Esophagus mucosa (tissue), 1 donor: ENCODE measurements at places on chromosomes 4 and X. TPM values are rescaled to one million over a fixed set of nuclear protein-coding genes. Genes with fewer than 3 reads are reported as not detected.

JCHAIN gene
- 21.1 TPM for total RNA-seq

SPARCL1 gene
- total RNA-seq = 31.0 TPM

NDNF gene
- total RNA-seq = 0.44 TPM

UTP14A gene
- 17.7 TPM for total RNA-seq

HSD17B13 gene
- not detected for total RNA-seq

- no peak for ATAC-seq
These were observed 46.3 kb downstream of the NDNF start for GRCh38 chr4:121026034-121026433.

DNA sequence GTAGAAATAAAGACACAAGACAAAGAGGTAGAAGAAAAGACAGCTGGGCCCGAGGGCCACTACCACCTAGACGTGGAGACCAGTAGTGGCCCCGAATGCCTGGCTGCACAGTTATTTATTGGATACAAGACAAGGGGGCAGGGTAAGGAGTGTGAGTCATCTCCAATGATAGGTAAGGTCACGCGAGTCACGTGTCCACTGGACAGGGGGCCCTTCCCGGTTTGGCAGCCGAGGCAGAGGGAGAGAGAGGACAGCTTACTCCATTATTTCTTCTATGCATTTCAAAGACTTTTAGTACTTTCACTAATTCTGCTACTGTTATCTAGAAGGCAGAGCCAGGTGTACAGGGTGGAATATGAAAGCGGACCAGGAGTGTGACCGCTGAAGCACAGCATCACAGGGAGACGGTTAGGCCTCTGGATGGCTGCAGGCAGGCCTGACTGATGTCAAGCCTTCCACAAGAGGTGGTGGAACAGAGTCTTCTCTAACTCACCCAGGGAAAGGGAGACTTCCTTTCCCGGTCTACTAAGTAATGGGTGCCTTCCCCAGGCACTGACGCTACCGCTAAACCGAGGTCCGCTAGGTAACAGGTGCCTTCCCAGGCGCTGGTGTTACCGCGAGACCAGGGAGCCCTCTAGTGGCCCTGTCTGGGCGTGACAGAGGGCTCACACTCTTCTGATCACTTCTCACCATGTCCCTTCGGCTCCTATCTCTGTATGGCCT, 44.9 kb downstream of the ZBTB49 start:
- peak; percentile 59 for ATAC-seq

DNA sequence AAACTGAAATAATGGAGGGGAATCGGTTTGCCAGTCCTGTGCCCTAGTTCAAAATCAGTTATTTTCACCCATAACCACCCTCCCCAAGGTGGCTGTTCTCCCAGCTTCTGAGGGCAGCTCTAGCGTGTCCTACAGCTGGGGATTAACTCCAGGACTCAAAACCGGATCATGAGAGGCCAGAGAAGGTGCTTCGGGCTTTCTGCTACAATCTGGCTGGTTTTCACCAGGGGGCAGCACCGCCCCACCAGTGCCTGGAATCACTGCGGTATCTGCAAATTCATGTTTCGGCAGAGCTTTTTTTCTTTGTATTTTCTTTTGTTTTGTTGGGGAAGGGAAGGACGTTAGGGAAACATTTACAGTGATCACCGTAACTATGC, 28.4 kb downstream of the PDHA1 start:
- peak; percentile 68 for ATAC-seq

DNA sequence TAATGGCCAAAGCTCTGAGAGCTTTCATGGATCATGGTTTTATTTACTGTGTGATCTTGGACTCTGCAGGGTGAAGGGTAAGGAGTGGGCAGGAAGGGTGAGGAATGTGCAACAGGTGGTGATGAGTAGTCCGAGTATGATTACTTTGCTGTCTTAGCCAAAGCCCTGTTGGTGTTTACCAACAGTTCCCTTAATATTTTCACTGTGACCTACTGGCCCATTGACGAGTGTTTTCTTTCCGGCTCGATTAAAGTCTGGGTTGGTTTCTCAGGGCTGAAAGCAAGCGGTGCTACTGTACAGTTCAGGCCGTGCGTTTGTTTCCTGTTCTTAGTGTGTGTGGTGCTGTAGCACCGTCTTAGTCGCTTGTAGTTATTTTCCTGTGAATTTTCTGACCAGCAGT, 2.6 kb downstream of the ARHGAP24 start:
- ATAC-seq = no peak

- no peak for ATAC-seq
These were observed 133.9 kb downstream of the ATRX start for GRCh38 chrX:77652095-77652494.

GRCh38 chr4:116878280-116878679, 207.1 kb downstream of the TRAM1L1 start:
- no peak for ATAC-seq

DNA sequence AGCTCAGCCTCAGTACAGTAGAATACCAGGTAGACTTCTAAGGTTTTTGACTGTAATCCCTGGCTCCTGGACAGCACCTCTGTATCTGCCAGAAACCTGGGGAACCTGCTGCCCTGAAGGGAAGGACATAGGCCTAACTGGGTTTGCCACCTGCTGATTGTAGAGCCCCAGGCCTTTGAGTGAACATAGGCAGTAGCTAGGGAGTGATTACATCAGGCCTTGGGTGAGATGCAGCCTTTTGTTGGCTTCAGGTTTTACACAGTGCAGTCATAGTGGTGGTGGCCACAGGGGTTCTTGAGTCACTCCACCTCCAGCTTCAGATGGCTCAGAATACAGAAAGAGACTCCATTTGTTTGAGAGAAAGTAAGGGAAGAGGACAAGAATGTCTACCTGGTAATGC, 19.3 kb downstream of the IQCM start:
- peak; percentile 25 for ATAC-seq

- ATAC-seq = no peak
These were observed 10.4 kb upstream of the SCOC start for GRCh38 chr4:140363051-140363450.

- no peak for ATAC-seq
These were observed 37.9 kb upstream of the SORBS2 start for GRCh38 chr4:185849664-185850550.

DNA sequence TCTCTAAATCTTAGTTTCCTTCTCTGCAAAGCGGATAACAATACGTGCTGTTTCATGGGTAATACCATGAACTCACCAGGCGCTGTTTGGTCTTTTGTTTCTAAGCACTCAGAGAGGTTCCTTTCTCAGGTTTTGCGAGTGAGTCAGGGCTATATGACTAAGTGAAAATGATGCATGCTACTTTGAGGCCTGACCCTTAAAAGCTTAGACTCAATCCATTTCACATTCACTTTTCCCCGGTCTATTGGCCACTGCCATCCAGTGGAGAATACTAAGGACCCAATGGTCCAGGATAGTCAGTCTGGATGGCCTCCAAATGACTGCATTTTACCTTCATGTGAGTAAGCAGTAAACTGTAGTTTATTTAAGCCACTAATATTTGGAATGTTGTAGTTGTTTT, 400.8 kb upstream of the SLIT2 start:
- peak; percentile 97 for ATAC-seq

GRCh38 chr4:7698584-7698983, 241.1 kb downstream of the AFAP1 start:
- ATAC-seq = no peak

- no peak for ATAC-seq
These were observed 207.2 kb upstream of the CNKSR2 start for GRCh38 chrX:21167011-21167410.

DNA sequence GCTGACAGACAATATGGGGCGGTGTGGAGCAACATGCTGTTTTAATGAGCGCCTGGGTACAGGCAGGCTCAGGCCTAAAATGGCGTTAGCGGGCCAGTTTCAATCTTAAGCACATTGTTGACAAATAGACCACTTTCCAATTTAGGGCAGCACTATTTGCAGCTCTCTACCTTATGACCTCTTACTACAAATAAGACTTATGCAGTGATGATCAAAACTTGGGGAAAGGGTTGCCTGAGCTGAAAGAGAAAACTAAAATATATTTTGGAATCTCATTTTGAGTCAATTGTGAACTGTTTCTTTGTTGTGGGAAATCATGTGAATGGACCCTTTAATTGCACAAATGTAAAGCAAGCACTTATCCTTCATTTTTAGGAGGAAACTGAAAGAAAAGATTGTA, 25.5 kb upstream of the GPAT3 start:
- no peak for ATAC-seq

DNA sequence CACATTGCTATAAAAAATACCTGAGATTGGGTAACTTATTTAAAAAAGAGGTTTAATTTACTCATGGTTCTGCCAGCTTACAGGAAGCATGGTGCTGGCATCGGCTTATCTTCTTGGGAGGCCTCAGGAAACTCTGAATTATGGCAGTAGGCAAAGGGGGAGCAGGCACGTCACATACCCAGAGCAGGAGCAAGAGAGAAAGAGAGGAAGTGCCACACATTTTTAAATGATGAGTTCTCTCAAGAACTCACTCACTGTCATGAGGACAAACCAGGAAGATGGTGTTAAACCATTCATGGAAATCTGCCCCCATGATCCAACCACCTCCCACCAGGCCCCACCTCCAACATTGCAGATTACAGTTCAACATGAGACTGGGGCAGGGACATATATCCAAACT, 10.0 kb upstream of the AFF1 start:
- no peak for ATAC-seq

DNA sequence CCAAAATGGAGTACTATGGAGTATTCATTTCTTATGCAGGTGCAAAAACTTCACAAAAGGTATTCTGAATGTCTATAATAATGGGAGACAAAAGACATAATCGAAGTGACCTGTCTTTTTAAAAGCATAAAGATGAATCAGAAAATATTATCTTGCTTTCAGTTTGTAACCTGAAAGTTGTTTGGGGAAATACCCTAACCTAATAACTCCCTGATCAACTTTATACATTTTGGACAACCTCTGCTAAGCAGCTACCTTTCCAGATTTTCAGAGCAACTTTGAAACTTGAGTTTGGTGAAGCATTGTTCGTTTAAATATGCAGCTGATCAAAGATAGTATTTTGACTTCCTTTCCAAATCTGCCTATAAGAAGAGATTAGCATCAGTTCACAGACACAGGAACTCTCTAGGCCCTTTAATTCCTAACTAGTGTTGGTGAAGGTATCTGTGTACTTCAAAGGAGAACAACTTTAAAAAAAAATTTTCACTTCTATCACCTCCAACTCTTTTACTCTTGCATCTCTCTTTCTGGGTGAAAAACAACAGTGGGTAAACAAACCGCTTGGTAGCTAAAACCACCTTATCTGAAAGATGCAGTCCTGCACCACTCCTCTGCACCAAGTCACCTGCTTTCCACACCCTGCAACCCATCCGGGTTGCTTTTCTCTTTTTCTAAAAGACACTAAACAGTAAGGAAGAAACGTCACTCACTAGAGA, 26.5 kb downstream of the CD40LG start:
- ATAC-seq = no peak

- no peak for ATAC-seq
These were observed 176.6 kb upstream of the EMCN start for GRCh38 chr4:100694467-100694866.

DNA sequence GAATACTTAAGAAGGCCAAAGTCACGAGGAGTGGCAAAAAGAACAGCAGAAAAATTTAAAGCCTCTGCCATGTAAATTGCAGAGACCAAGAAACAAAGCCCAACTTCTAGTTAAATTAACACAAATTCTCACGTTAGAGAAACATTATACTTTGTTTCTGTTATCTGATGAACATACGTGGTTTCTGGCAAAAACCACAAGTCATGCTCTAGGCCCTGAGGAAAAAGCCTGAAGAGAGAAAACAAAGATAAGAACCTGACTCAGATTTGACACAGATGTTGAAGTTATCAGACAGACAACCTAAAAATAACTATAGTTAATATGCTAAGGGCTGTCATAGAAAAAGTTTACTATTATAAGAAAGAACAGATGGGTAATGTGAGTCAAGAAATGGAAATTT, 149.1 kb upstream of the PCDH10 start:
- no peak for ATAC-seq

DNA sequence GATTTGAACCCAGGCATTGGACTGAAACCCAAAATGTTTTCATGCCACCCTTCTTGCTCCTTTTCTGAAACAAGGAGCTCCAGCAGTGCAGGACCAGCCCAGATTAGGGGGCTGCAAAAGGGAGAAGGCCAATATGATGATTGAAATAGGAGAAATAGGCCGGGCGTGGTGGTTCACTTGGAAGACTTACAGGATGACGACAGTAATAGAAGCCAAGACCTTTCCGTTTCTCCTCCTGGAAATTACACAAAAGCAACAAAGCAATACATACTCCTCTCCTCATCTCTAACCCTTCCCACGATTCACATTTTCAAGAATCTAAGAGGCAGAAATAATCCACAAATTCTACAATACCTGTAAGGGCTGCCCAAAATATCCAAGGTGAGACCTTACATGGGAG, 90.8 kb downstream of the ANAPC4 start:
- no peak for ATAC-seq

- no peak for ATAC-seq
These were observed 8.5 kb downstream of the UNC5C start for GRCh38 chr4:95540227-95540626.

GRCh38 chrX:101485212-101485949, at the start of gene ARMCX4:
Gene ARMCX4 (plus strand): TSS chrX:101485456. CDS start chrX:101488590, 3,134 bp downstream.
- ATAC-seq = peak; percentile 60

GRCh38 chrX:40167850-40168479, 70.2 kb upstream of the BCOR start:
- no peak for ATAC-seq
